Activated CD8-positive, alpha-beta memory T cell treated with anti-CD3 and anti-CD28 coated beads for 1 hour (primary cell): ENCODE measurements at places on chromosomes 2 and 18.

DNA sequence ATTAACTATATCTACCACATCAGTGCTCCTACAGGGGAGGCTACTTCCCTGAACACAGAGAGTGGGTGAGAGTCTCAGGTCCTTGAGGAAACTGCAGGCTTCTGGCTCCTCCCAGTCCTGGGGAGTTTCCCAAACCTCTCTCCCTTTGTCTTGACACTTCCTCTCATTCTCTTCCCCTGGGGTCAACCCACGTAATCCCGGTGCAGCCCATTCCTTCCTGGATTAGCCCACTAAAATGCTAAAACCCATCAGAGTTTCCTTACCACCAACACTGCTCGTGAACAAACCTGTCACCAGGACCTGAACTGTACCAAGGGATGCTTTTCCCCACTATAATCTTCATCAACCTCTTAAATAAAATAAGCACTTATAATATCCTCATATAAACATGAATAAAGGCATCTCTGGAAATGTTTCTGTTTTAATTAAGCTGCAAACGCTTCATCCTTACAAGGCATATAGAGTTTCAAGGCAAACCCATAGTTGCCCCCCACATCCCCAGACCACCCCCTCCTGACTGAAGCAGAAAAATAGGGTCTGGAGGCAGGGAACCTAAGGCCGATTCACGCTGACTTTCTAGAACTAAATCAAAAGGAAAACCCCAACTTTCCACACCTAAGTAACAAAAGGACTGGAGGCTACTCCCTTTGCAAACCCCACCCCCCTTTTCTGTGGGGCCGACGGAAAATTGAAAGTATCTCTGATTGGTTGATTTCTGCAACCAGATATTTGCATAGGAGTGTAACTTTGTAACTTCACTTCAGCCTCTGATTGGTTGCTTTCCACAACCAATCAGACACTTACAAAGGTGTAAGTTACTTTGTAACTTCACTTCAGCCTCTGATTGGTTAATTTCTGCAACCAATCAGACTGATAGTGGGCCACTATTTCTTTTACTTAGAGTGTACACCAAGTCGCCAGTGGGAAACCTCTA lies 19.0 kb downstream of the TMSB10 start:
- DNase-seq: no peak

DNA sequence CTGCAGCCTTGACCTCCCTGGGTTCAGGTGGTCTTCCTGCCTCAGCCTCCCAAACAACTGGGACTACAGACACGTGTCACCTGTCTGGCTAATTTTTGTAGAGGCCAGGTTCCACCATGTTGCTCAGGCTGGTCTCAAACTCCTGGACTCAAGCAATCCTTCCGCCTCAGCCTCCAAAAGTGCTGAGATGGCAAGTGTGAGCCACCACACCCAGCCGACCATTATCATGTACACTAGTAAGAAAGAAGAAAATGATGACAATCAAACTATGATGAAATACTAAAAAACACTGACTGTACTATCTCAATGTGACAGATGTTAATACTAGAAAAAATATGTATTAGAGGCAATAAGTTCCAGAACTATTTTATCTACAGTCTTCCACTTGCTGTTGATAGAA lies 420.9 kb downstream of the TRIB2 start:
- DNase-seq: no peak

DNA sequence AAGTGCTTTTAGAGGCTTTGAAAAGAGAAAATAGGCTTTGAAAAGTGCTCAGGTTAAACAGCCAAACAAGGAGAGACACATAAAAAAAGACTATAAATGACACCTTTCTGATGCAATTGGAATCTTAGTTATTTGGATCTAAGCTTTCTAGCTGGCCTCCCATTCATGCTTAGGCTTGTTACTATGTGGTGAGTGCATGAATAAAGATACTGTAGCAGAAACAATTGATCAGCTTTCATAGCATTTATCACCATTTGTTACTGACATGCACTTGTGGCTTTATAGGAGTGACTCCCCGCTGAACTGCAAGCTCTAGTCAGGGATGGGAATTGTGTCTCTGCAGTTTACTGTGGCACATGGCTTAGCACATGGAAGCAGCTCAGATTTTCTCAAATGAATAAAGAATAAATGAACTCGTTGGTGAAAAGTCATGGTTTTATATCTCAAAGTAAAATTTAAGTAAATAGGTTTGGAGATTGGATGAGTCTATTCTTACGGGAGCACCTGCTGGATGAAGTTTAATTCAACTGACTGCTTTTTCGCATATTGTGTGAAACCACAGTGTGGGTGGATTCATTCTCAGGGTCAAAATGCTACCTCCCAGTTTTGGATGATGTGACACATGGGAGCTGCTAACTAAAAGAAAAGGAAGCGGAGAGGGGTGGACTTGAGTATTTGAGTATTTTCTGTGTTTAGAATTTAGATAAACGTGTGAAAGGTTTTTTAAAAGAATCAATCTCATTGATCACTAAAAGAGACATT lies 91.1 kb upstream of the NOL4 start:
- no peak for DNase-seq

DNA sequence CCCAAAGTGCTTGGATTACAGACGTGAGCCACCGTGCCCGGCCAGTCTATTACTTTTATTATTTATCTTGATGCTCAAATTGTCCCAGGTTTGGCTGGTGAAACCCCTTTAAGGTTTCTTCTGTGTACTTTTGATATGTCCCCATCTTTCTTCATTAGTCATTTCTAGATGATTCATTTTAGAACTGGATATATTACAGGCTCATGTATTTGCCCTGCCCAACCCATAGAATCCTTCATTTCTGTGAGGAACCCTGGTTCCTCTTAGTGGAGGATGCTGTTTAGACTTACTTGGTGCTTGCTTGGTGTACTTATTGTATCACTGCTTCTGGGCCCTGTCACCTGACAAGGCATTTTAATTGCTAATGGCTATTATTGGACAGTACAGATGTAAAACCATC lies 40.1 kb downstream of the KCMF1 start:
- DNase-seq: no peak

- no peak for DNase-seq
Observed at GRCh38 chr2:55154525-55155030, 77.5 kb downstream of the CLHC1 start.

DNA sequence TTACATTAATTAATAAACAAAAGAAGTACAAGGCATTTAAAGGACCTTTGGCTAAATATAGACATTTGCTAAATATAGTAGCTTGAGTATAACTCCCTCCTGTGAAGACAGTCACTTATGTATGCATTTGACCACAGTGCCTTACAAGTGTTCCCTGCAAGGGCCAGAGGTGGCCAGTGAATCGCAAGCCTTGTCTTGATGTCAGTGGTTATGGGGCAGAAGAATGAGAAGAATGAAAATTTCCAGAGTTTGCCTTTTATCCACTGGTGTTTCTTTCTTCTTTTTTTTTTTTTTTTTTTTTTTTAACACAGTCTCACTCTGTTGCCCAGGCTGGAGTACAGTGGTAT lies 1.8 kb downstream of the LRRFIP1 start:
- DNase-seq: no peak

DNA sequence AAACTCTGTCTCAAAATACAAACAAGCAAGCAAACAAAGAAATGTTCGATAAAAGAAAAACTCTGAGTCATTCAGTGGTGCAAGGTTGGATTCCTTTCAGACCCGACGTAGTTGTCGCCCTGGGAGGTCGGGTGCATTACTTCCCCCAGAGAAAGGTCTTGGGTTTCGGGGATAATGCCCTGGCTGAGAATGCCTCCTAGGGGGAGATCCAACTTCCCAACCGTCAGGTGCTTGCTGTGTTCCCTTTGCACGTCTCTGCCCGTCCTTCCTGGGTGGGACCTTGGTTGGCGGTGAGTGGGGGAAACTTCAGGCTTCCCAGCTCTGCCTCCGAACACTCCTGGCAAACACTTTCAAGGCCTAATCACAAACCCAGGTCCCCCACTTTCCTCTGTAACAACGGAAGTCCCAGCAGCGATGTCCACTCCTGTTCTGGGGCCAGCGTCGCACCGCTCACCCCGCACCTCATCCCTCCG lies 609 bp downstream of the TPGS2 start:
- DNase-seq: no peak

GRCh38 chr2:191250986-191251385 lies 5.8 kb downstream of the MYO1B start:
- DNase-seq: no peak

DNA sequence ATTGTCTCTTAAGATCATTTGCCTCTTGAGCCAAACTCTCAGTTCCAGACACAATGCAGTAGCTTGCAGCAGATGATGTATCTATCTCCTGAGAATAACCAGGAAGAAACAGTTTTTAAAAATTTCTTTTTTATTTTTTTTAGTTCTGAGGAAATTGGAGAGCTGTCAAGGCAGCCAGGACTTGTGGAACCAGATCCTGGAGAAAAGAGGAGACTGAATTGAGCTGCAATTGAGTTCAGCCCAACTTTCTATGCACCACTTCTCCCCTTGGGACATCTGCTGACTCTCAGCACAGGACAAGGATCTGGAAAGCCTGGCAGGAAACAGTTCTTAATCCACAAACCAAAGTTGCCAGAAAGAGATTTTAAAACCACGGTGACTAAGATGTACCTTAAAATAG lies 13.5 kb upstream of the CSRNP3 start:
- no peak for DNase-seq

GRCh38 chr2:13584020-13584419 lies 867.3 kb downstream of the TRIB2 start:
- no peak for DNase-seq

GRCh38 chr2:9681427-9681817 lies 50.6 kb upstream of the YWHAQ start:
- DNase-seq: no peak

DNA sequence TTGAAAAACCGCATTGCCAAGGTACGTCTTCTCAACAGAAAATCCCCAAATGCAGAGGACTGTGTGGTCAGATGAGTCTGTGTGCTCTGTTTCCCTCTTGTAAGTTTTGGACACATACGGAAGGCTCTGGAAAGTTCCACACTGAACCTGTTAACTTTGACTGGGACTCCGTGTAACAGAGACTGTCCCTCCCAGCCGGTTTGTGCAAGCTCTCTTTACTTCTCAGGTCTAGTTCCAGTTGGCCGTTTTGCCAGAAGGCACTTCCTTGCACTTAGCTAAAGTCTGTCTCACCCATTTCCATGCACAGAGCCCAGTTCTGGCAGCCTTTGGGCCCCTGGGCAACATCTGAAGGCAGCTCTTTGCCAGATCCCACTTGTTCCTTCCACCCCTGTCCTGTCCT lies 22.0 kb downstream of the EFHD1 start:
- no peak for DNase-seq

DNA sequence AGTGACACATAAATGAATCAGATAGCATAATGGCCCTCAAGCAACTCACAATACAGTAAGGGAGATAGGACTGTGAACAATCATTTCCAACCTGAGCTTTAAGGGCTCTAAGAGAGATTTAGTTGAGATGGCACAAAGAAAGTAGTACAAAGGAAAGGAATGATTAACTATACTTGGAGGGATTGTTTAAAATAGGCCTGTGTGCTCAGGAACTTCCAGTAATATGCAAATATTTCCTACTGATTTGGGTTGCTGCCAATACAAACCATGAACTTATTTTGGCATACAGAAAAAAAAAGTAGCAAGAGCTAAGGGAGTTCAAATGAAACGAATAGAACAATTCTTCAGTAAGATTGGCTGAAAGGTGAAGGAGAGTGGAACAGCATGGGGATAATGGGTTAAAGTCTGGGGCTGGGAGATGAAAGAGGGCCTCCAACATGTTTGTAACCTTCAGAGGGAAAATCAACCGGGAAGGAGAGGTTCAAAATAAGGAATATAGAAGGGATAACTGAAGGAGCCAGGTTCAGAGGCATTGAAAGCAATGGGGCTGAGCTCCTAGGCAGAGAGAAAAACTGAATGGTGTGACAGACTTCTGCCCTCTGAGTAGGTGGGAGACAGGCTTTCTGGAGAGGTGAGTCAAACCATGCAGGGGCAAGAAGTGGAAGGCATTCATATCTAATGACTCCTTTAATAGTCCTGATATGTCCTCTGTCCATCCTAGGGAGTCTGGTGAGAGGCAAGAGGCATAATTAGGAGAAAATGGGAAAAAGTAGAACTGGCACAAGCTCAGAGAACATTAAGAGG lies 83.5 kb downstream of the DNAH7 start:
- no peak for DNase-seq

DNA sequence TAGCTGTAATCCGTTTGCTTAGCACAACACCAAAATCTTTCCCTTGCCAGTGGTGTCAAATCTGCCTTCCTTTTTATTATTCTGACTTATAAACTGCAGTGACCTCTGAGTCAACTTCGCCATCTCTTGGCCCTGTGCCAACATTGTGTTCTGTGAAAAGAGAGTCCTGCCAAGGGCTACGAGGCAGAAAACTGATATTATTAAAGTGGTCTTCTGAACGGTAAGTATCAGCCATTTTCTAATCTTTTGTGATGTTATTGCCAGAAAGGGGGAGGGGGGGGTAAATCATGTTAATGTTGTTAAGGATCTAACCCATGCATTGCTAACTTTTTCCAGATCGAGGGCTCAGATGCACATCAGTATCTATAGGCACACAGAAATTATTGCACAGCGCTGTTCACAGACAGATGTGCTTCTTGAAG lies 121.5 kb upstream of the LTBP1 start:
- DNase-seq: no peak

- no peak for DNase-seq
Observed at GRCh38 chr2:108925735-108926134, 63.3 kb downstream of the EDAR start.

- DNase-seq: no peak
Observed at GRCh38 chr18:35939138-35939537, 33.3 kb upstream of the RMP24 start.

DNA sequence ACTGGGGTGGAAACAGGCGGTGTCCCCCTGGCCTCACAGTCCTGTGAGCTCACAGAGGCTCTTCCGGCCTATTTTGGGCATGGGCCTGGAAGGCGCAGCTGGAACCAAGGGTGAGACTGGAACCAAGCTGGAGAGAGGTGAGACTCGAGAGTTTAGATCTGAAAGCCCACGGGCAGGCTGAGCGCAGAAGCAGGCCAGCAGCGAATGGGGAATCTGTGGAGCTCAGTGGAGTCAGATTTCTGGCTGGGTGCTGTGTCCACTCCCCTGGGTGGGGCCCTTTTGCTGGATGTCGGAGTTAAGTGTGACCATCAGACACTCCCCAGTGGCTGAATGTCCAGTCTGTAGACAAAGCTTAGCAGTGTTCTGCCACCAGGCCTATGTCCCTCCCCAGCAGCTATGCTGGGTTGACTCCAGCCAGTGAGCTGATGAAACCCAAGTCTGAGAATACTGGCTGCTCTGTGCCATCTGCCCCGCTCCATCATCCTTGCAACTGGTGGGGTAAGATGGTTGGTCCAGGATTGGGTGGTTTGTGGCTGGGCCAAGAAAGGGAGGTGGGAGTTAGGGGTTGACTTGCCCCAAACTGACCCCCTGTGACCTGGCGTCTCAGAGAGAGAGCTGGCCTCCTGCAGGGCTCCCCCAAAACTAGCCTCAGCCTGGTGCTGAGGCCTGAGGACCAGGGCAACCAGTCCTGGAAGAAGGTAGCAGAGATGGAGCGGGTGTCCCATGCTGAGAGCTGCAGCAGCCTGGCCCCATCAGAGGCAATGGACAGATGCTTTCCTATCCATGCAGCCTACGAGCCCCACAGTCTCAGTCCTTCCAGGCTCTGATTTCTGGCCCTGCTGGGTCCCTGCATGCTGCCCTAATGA lies 34.4 kb downstream of the CYP26B1 start:
- DNase-seq: no peak

- no peak for DNase-seq
Observed at GRCh38 chr2:676647-677055, 555 bp downstream of the TMEM18 start.
